Stimulated activated CD8-positive, alpha-beta memory T cell treated with anti-CD3 and anti-CD28 coated beads, Interleukin-7, amount 100 ng/mL, for 24 hours (primary cell): ENCODE measurements at places on chromosomes 3 and 15.

- DNase-seq, result no peak
Measured at GRCh38 chr3:42262525-42262924, 3.5 kb downstream of the CCK start.

- DNase-seq, result no peak
Measured at GRCh38 chr15:87743562-87743961, 513.0 kb downstream of the NTRK3 start.

GRCh38 chr3:119401069-119401468 is 62.3 kb downstream of the TMEM39A start:
- no peak for DNase-seq

- no peak for DNase-seq
Measured at GRCh38 chr3:144200466-144200865, 228.8 kb downstream of the DIPK2A start.

DNA sequence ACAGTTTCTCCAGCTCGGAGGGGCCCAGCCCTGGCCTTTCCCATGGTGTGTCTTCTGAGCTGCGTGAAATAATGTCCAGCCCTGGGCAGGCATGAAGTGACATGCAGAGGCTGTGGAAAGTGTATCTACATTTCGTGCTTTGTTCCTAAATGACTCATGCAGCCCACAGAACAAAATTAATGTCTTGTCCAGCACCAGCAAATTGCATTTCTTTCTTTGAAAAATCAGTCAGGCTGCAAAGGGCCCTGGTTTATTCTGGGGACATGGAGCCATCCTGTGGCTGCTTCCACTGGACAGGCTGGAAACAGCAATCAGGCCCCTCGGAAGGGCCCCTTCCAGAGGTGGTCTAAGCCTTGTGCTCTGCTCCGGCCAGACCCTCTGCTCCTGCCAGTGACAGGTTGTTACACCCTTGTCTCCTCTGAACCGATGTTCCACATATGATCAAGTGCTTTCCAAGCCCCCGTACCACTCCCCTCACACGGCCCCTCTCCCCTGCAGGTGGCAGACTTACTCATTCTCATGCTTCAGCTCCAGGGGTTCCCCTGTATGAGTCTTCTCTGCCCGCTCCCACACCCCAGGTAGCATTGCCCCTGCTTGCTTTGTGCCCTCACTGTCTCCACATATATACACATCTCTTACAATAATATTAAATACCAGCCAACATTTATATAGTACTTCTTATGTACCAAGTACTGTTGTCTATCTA is 33.7 kb downstream of the CRYGS start:
- DNase-seq, result no peak

GRCh38 chr15:28133281-28133680 is 34.2 kb upstream of the OCA2 start:
- DNase-seq, result no peak
